ENCODE measurements at places on chromosomes 12 and 14. TPM values are rescaled to one million over a fixed set of nuclear protein-coding genes. Genes with fewer than 3 reads are reported as not detected.

Gene NTN4
- total RNA-seq = 670 TPM

Gene NR2C1
- 50.0 TPM for total RNA-seq

- no peak overlapping the region for H3K27ac ChIP-seq
- H3K27me3 ChIP-seq = no peaks in the 10 kb centered on the region
- H3K36me3 ChIP-seq = no peaks in the 10 kb centered on the region
- H3K4me1 ChIP-seq = peaks cover 5% of the 10 kb centered on the region
- no peak for DNase-seq
Observed at GRCh38 chr14:67166450-67166853, 22.8 kb upstream of the GARIN2 start.

DNA sequence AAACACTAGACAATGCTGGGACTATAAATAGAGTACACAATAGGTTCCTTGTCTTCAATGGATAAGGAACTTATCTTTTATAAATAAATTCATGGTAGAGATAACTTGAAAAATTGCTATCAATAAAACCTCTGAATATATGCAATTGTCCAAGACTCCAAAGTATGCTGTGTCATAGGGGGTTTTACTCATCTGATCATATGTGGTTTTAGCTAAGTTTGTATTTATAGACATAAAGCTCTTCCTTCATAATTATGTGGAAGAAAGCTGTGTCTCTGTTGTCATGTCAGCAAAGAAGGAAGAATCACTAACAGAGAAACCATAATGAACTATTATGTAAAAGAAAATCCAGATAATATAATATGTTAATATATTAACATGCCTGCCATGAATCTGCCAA, 111.5 kb upstream of the ATXN7L3B start:
- H3K4me1 ChIP-seq = no peaks in the 10 kb centered on the region
- no peak overlapping the region for H3K27ac ChIP-seq
- H3K4me3 ChIP-seq = no peak overlapping the region
- no peaks in the 10 kb centered on the region for H3K27me3 ChIP-seq
- no peaks in the 10 kb centered on the region for H3K36me3 ChIP-seq

- H3K4me3 ChIP-seq = no peak overlapping the region
- no peak for DNase-seq
- H3K4me1 ChIP-seq = peaks cover 81% of the 10 kb centered on the region
- H3K27ac ChIP-seq = peak overlapping the region; percentile 82
- no peaks in the 10 kb centered on the region for H3K27me3 ChIP-seq
- H3K36me3 ChIP-seq = no peaks in the 10 kb centered on the region
Observed at GRCh38 chr14:52078721-52079120, 9.9 kb upstream of the NID2 start.

DNA sequence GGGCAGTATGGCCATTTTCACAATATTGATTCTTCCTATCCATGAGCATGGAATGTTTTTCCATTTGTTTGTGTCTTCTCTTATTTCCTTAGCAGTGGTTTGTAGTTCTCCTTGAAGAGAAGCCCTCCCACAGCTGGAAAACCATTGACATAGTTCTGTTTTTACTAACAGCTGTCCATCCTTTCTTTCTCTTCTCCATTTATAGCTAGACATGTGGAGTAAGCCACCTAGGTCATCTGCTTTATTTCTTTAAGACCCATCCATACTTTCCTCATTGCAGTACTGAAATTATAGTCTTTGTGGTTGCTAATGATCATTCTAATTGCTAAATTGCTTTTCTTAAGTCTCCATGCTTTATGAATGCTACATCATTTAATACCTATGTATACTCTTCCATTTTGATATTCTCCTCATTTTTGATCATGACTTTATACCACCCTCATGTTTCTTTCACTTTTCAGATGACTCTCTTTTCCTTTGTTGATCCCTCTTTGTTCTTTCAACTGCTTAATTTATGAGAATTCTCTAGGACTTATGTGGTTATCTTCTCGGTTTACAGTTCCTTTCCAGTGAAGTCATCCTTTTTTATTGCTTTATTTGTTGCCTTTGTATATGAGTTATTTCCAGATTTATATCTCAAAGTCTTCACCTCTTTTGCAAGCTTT, 114.2 kb downstream of the PCNX1 start:
- no peak overlapping the region for H3K4me3 ChIP-seq
- no peaks in the 10 kb centered on the region for H3K27me3 ChIP-seq
- H3K4me1 ChIP-seq = peaks cover 8% of the 10 kb centered on the region
- H3K27ac ChIP-seq = no peak overlapping the region
- peaks cover 39% of the 10 kb centered on the region for H3K36me3 ChIP-seq

DNA sequence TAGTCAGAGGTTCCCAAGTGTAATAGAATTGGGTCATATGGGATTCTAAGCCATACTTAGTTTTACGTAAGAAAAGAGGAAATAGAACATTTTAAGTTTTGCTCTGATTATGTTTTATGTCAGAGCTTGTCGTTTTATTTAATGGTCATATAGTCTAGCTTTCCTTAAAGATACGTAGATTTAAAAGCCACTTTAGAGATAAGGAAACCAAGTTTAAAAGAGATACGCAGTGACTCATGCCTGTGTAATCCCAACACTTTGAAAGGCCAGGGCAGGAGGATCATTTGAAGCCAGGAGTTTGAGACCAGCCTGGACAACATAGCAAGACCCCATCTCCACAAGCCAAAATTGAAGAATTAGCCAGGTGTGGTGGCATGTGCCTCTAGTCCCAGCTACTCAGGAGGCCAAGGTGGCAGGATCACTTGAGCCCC, 19.5 kb downstream of the MAPK1IP1L start:
- H3K27ac ChIP-seq = no peak overlapping the region
- H3K4me1 ChIP-seq = peaks cover 22% of the 10 kb centered on the region
- DNase-seq = no peak
- H3K27me3 ChIP-seq = no peaks in the 10 kb centered on the region

DNA sequence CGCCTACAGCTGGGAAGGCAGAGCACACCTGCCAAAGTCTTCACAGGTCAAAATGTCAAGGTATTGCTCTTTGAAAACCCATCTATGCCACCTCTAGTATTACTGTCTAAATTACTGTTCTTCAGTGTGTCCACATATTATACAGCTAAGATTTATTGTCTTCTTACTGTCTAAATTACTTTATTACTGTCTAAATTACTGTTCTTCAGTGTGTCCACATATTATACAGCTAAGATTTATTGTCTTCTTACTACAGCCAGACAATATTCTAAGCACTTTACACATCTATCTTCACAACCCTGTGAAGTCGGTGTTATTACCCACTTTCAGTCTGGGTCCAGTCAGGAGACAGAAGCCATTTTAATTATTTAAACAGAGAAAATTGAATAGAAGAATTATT, 173.9 kb downstream of the MYRFL start:
- no peak overlapping the region for H3K4me3 ChIP-seq
- H3K27me3 ChIP-seq = no peaks in the 10 kb centered on the region
- H3K27ac ChIP-seq = no peak overlapping the region
- no peaks in the 10 kb centered on the region for H3K36me3 ChIP-seq
